ENCODE measurements at places on chromosomes 6 and 20.
A peak's percentile ranks its signal among the peaks of the same experiment; 100 is the strongest.

DNA sequence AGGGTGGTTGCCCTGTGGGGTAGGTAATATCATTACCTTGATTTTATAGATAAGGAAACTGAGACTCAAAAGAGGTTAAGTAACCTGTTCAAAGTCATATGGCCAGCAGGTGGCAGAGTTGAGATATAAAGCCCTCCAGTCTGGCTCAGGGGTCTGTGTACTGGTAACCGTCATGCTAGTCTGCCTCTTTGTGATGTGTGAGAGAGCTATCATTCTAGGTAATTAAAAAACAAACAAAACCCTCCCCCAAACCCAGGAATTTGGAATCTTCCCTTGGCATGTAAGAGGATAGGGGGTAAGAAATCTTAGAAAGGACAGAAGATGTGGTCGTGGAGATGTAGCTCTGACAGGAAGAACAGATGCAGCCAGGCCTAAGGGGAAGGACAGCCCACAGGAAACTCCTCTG is 206.0 kb downstream of the CDC5L start:
- peak; percentile 65 for DNase-seq

DNA sequence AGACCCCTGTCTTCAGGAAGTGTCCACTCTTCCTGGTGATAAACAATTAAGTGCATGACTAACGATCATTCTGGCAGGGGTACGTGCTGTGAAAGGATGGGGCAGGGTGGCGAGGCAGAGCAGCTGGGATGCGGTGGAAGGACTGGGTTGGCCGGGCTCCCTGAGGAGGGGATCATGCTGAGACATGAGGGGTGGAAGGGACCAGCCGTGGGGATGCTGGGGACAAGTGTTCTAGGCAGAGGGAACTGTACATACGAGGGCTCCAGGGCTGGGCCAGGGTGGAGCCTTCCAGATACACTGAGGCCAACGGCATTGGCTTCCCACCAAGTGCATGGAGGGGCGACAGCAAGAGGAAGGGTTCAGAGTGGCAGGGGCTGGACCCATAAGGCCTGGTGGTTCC is 65.7 kb upstream of the SIRPA start:
- DNase-seq, result no peak

GRCh38 chr20:1377984-1378734 is 14.7 kb downstream of the FKBP1A start:
- no peak for DNase-seq

- no peak for DNase-seq
Observed at GRCh38 chr20:31260326-31260932, 3.0 kb downstream of the DEFB115 start.

- DNase-seq, result no peak
Observed at GRCh38 chr6:126976253-126976797, 142.1 kb upstream of the RSPO3 start.

DNA sequence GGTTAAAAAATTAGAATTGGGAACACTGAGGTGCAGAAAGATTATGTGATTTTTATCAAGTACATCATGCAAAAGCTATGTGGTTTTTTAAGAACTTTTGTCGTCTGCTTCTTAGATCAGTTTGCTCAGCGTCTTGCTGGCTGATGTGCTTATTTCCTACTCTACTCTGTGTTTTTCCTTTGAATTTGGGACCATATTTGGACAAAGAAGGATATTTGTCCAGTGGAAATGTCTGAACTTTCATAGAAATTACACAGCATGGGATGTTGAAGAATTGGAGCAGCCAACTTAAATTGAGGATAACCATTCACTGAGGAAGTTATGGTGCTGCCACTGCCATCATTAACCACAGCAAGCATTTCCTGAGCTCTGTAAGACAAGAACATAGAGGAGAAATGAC is 252.8 kb upstream of the HS3ST5 start:
- DNase-seq, result no peak

GRCh38 chr6:35237476-35237875 is 22.1 kb upstream of the ZNF76 start:
- DNase-seq, result no peak

- DNase-seq, result no peak
Observed at GRCh38 chr6:156890627-156891314, 113.6 kb downstream of the ARID1B start.

- no peak for DNase-seq
Observed at GRCh38 chr6:10595731-10596664, 74.8 kb downstream of the GCNT2 start.

GRCh38 chr20:47500554-47500953 is 1.1 kb upstream of the NCOA3 start:
- no peak for DNase-seq

GRCh38 chr6:22838345-22838744 is 269.0 kb downstream of the HDGFL1 start:
- DNase-seq, result no peak

GRCh38 chr6:14283600-14284235 is 166.1 kb downstream of the CD83 start:
- DNase-seq, result no peak

DNA sequence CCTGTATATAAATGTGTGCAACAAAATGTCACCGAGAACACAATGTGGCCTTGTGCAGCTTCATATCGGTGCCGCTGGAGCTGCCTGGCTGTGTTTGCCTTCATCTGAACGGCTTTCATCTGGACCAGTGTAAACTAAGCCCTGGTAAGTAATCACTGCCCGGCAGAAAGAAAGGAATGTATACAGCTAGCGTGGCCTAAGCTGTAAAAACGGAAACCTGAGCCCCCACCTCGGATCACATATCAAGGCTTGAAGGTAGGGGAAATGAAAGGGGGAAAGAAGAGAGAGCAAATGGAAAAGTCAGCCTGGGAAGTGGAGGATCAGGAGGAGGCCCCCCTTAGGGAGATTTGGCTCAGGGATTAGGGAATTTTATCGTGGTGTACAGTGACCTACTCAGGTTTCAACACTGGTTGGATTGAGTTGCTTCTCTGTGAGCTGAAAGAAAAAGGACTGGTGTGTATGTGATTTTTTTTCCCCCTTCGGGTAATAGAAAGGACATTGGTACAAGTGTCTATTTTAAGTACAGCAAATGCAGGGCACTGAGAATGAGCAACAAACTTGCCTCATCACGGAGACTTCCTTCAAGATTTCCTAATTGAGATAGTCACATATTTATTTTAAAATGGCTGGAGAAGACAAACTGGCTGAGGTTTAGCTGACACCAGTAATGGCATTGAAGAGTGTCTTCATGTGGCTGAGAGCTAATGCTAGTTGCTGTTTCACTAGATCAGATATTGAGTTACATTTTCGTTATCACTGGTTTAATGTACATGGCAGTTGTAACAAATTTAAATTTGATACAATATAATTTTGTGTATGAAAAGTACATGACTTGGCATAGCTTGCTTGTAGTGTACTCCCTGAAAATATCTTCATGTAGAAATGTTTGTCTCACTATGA is 3.5 kb downstream of the SOBP start:
- no peak for DNase-seq

DNA sequence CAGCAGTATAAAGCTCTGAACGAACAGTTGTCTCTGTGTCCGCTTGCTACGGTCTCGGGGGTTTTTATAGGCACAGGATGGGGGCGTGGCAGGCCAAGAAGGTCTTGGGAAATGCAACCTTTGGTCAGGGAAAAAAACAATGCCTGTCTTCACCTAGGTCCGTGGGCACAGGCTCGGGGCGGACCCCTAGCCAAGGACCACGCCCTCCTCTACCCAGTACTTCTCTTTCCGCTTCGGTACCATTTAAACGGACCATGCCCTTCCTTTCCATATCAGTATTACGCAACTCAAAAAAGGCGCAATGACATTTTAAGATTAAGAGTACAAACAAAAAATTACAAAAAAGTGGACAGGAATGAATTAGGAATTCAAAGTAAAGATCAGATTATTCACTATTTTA is 44.3 kb upstream of the SLC17A4 start:
- no peak for DNase-seq

- DNase-seq, result no peak
Observed at GRCh38 chr6:44047801-44048200, 79.5 kb downstream of the MRPL14 start.

GRCh38 chr6:106466211-106466610 is 105.7 kb downstream of the CRYBG1 start:
- no peak for DNase-seq

DNA sequence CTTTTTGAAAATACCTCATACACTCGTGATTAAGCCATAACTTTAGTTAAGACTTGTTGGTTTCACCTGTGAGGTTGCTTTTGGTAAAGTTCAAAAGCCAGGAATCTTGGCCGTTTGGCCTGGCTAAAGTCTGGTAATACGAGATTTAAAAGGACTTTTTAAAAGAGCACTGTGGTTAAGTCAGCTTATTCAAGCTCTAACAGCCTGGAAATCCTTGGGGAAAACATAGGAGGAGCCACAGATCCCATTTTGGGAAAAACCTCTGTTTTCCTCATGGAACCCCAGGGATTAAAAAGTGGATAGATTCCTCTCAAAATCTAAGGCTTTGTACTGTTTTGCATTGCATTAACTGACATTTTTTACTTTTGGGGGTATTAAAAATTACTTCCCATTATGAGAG is 13.7 kb upstream of the SLC22A16 start:
- no peak for DNase-seq

- DNase-seq, result no peak
Observed at GRCh38 chr6:161683400-161683799, 409.5 kb upstream of the AGPAT4 start.

GRCh38 chr6:41239467-41240159 is 11.5 kb downstream of the TREML4 start:
- DNase-seq, result no peak

DNA sequence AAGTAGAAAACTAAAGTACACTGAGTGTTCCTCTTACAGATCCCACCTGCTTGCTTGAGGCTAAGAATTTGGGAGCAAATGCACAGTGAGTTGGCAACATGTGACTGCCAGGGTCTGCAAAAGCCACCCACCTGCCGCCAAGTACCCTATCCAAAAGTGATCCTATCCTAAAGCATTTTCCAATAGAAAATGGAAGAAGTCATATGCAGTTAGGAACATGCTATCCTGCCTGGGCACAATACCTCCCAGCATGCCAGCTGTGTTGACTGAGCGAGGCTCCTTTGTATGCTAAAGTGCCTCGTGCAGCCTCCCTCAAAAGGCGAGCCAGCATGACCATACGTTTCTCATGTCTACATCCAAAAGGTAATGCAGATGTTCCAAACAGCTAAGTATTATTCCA is 52.7 kb downstream of the TRAF3IP2 start:
- no peak for DNase-seq

DNA sequence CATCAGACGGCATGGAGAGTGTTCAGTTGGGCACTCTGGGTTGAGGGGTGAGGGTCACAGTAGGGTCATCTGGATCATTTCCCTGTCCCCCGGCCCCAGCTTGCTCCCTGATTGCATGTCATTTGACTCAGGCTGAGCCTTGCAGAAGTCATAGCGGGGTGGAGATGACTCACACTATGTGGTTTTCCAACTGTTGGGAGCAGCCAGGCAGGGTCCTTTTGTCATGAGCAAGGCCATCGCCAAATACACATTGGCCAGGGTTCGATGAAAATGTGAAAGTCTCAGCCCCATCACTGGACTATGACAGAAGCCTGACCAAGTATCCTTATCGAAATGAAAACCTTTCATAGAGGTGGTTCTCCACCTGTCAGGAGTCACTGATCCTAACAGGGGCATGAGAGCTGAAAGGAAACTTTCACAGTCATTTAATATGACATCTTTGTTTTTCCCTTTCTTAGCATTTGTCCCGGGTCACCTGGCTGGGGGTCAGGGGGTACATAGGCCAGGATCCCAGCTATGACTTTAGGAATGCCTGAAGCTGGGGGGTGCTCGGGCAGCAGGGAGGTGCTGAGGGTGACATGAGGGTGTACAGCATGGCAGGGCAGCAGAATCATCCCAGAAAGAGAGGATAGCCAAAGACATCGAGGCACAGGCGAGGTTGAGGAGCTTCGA is 70.2 kb upstream of the CD93 start:
- no peak for DNase-seq

DNA sequence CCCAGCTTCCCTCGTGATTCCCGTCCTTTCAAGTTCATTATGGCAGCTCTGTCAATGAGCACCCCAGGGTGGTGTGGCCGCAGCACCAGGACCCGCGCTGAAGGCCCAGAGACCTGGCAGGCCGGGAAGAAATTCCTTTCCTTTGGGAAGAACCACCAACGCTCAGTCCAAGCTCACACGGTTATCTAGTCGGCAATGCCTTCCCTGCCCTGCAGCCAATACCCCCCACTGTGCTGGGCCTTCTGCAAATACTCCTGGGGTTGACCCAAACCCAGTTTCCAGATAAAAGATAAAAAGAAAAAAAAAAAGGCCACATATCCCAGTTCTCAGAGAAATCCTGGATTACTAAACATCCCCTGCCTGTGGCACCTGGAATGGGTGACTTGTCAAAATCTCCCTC is 28.7 kb downstream of the PXDC1 start:
- DNase-seq, result no peak

DNA sequence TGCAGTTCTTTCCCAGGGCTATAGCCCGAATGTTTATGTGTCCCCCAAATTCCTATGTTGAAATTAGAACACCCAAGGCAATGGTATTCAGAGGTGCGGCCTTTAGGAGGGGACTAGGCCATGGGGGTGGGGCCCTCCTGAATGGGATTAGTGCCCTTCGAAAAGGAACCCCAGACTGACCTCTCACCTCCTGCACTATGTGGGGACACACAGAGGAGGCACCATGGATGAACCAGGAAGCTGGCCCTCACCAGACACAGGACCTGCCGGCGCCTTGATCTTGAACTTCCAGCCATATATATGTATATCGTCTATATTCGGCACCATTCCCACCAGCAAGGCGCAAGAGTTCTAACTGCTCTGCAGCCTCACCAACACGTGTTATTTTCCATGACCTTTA is 101.5 kb upstream of the BHLHE23 start:
- no peak for DNase-seq

DNA sequence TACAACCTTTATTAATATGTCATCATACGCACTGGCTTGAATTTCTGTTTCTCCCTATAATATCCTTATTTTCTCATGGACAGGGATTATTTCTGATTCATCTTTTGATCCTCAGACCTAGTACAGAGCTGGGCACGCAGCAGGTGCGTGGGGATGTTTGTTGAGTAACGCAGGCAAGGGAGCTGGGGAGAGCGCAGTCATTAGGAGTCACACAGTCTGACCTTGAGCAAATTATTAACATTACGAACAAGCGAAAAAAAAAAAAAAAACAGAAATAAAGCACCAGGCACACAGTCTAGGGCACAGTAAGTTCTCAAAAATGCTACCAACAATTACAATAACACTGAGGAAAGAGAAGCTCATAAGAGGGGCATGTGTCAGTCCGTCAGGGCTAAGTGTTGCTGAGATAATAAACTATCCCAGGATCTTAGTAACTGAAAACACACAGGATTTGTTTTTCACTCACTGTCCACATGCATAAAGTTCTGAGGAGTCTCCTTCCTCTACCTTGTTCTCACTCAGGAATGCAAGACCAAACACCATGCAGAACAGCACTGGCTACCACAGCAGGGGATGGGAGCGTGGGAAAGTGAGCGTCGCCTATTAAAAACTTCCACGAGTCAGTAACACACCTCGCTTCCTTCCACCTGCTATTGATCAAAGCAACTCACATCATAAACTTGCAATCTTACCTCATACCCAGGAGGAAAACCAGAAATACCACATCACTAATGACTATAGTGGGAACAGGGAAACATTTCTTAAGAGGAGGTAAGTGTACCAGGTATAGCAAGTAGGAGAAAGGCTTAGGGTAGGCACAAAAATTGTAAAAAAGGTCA is 56.9 kb downstream of the PDE10A start:
- DNase-seq, result no peak

GRCh38 chr6:45625191-45625664 is 247.5 kb upstream of the SUPT3H start:
- no peak for DNase-seq

GRCh38 chr6:137904822-137905617 is 38.0 kb downstream of the TNFAIP3 start:
- peak; percentile 85 for DNase-seq

GRCh38 chr20:17610566-17611289 is 40.9 kb downstream of the DSTN start:
- peak; percentile 34 for DNase-seq
